ENCODE measurements at places on chromosomes 12 and 14.

DNA sequence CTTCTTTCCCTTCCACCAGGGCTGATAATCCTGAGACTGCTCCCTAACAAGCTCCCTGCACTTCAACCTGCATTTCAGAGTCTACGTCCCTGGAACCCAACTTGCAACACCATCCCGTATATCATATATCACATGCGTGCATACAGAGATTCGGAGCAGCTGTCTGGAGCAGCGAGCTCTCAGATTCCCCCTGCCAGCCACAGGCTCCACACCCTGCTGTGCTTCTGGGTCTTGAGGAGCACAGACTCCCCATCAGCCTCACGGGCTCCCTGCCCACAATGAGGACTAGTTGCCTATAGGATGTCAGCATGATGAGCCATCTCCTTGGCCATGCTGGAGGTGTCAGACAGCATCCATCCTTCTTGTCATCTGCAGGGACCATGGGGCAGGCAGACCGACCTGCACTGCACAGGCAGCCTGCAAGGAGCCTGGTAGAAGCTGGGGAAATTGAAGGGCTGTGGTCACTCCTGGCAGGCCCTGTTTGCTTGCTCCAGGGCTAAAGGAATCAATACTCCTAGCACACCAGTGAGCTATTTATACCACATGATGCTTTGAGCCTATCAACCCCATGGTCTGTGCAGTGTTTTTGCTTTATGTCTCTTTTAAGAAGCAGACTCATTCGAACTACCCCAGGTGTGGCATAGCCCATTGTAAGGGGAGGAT, 19.6 kb upstream of the HDAC7 start:
- DNase-seq = no peak

- DNase-seq = no peak
Observed at GRCh38 chr12:99093166-99093565, 448.1 kb downstream of the APAF1 start.

DNA sequence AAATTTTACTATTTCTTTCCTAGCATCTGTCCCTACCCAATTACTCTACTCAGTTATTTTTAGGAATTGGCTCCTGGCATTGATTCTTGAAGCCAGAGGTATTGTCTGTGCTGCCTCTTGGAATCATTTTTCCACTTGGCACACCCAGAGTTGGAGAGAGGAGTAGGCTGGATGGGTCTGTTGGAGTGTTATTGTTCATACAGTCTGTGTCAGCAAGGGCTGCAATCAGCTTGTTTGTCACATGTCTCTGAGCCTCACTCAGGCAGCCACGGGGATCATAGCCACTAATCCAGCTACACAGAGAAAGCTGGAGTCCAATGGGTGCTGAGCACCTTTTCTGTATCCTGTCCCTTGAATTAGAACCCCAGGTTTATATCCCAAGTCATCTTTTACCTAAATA, 176.0 kb upstream of the DYRK2 start:
- DNase-seq = no peak

DNA sequence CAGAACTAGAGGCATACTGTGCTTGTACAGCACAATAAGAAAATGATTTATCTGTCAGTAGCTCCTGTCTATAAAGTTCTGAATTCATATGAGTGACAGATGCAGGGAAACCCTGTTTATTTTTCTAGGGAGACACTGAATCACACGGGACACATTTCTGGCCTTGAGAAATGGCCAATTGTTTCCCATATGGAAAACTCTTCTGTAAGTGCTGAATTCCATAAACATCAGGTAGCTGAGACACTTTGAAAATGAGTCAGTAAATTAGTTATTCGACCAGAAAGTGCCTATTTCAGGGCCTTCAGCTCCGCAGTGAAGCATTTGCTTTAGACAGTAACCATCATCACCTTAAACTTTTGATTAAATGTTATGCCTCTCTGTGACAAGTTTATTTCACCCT, 184.4 kb downstream of the TMEM132D start:
- peak; percentile 43 for DNase-seq

DNA sequence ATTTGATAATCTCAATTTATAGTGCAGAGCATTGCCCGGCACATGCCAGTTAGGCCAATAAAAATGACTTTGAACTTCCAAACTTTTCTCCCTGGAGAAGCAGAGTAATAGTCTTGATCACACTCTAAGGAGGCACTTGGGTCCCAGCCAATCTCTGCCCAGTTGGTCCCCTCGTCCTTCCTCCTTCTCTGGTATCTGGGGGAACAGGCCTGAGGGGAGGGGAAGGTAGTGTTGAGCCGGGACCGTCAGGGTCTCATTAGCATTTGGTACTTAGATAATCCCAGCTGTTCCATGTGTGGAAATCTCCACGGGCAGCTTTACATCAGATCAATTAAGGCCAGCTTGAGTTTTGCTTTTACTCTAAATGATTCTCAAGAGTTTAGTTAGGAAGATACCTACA, 70.1 kb downstream of the ZNF641 start:
- no peak for DNase-seq

Data from fibroblast of skin of back (primary cell).